Activated CD4-positive, alpha-beta T cell treated with anti-CD3 and anti-CD28 coated beads for 24 hours (primary cell): ENCODE measurements at places on chromosomes 4 and X.

DNA sequence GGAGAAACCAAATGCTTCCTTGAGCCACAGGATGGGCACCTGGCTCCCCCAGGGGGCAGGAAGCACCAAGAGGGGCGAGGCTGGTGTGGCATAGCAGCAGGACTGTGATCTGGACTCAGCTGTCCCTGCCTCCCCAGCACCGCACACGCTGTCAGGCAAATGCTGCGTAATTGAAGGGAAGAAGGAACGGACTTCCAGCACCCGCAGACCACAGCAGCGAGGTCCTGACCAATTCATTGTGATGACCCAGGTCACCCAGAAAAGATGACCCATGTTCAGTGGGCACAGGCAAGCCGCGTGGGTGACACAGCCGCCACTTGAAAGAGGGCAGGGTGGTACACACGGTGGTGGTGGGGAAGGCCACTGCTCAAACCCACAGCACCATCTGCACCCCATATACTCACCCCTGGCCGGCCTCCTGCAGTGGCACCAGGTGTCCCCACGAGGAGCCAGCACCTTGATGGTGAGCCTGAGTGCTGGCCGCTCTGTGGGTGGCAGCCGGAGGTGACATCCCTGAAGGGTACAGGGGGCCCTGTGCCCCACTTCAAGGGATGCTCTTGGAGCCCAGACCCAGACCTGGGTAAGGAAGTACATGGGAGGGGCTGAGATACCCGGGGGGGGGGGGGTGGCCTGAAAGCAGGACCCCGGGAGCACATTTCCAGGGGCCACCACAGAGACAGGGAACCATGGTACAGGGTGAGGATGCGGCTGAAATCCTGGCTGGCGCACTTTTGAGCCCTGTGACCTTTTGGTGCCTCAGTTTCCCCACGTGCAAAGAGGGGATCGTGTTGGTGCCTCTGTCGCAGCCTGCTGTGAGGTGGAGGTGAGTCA, 11.5 kb downstream of the NAT8L start:
- DNase-seq: no peak

DNA sequence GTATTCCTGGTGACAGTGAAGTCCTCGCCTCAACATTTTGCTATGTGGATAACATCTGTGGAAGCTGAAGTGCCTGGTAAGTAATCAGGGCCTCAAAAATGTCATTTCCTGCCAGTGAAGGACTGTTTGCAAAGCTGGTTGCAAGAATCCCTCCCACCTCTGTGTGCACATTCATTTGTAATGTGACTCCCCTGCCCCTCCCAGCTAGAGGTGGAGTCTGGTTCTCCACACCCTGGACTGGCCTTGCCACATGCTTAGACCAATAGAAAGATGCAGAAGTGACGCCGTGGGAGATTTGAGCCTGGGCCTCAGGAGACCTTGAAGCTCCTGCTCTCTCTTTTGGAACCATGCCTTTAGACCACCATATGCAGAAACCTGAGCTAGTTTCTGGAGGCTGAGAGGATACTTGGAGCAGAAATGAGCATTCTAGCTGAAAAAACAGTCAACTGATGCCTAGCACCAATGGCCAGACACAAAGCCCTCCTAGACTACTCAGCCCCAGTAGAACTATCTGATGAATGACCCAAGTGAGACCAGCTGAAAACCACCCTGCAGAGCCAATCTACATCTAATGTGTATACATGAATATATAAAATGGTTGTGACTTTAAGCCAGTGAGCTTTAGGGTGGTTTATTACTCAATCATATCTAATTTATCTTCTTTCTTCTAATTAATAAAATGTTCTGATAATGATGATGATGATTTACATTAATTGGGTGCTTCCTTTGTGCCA, 47.8 kb upstream of the CRMP1 start:
- no peak for DNase-seq

GRCh38 chr4:57448452-57448851, 338.3 kb upstream of the IGFBP7 start:
- DNase-seq: no peak

GRCh38 chr4:188976644-188977115, 837.4 kb downstream of the TRIML1 start:
- no peak for DNase-seq

GRCh38 chr4:95318044-95318443, 230.7 kb downstream of the UNC5C start:
- DNase-seq: no peak

- no peak for DNase-seq
Measured at GRCh38 chrX:107713203-107713542, 62.4 kb downstream of the TSC22D3 start.

DNA sequence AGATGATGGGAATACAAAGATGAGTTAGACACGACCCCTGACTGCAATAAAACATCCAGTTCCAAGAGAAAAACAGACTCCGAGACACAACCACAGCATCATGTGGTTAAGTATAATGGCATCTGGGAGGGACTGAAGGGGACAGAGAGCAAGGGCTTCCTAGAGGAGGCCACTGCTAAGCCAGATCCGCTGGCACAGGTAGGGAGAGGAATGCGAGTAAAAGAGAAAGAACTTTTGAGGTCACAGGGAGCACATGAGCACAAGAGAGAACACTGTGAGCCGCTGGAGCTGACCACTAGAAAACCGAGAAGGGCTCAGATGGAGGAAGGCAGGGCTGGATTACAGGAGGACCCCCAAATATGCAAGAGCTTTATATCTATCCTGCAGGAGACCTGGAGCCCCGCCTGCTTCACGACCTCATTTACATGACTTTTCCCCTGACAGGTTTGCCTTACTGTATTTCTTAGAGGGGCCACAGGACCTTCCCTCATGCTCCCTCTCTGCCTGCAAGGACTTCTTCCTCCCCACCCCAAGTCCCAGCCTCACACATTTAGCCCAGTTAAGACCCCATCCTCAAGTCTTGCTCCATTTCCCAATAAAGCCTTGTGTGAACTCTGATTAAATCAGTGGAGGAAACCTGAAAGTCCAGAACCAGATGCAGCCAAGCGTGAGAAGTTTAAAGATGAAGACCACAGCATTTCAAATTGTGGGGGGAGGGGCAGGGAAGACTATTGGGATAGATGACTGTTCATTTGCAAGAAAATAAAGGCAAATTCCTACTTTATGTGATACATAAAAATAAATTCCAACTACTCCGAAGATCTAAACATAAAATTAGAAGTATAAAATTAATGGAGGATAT, 29.6 kb downstream of the MFAP3L start:
- DNase-seq: no peak

- no peak for DNase-seq
Measured at GRCh38 chrX:10231461-10231860, 74.7 kb downstream of the CLCN4 start.

DNA sequence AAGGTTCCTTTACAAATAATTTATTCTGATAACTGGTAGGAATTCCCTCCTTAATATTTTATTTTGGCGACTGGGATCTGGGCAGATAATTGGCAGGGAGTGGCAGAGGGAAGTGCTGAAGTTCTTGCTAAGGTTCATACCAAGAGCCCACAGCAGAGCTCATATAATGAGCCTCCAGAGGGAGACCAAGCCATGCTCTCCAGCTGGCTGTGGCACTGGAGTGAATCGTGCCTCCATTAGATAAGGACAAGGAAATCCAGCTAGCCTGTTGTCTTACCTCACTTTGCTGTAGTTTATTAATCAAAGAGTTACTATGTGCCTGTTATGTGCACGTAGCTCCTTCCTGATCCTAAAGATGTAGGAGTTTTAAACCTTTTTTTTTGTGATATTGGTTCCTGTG, 1.3 kb downstream of the ASB12 start:
- no peak for DNase-seq

DNA sequence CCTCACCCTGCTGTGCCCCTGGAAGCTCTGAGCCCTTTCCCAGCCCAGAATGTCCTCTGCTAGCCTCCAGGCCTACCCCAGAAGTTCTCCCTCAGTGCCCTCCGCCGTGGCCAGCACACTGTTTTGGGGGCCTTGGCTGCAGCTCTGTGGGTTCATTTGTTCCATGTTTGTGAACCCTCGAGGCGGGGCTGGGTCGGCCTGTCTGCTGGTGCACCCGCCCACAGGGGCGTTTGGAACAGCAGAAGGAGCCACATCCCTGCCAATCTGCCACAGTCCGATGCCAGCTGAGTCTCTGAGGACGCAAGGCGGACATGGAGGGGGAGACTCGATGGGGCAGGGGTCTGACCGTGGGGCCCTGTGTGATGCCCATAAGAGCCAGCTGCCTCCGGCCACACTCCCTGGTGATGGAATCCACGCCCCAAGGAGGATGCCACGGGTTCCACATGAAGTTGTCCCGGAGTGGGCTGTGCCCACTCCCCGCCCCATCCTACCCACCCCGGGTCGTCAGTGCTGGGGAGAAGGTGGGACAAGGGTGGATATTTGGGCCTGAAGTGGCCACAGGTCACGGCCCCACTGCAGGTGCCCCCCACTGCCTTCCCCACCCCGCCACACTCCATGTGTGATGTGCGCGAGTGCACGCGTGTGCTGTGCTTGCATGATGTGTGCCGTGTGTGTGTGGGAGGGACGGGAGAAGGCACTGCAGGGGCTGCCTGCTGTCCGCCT, 7.1 kb downstream of the ATP5ME start:
- no peak for DNase-seq

DNA sequence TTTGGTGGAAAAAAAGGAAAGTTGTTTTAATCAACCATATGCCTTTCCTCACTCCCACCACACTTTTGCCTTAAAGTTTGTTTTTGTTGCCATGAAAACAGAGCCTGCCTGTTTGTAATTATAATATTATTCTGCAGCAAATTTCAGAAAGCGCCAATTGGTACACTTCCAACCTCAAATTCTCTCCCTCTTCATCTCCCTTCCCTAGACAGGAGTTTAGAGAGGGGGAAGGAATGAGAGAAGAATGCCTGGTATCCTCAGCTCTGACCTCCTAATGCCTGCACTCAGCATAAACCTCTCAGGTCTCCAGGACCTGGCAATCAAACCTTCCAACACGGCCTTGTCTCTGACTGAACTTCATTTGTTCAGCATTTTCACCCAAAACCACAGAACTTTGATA, 138.4 kb upstream of the HCCS start:
- DNase-seq: no peak

DNA sequence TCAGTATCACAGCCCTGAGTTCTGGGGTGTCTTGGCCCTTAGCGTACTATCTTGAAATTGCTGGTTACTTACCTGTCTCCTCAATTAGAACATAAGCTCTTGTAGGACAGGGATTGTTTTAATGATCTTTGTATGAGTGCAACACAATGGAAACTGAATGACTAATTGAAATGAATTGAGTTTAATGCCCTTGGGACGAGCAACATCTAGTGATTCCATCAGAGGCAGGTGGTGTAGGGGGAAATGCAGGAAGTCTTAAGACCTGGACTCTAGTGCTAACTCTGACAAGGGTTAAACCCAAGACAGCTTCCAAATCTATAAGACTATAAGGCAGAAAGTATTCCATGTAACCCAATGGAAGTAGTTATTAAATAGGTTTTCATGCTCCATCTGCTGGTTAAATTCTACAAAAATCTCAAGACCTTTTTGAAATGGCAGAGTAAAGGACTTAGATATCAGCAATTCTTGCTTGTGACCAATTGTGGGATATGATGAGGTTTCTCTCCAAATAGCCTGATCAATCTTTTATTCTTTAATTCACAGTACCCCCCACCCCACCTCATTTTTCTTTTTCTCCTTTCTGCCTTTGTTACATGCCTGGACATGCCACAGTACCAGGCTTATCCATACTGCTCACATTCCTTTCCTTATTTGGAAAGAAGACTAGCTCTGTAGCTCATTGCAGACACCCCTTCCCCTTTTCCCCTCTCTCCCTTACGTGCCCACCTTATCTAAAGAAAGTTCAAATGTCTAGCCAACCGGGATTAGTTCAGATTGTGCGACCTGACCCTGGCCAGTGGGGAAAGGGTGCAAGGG, 340.8 kb downstream of the PAPSS1 start:
- DNase-seq: no peak

- no peak for DNase-seq
Measured at GRCh38 chr4:69653147-69653546, at the start of gene UGT2A1. Gene UGT2A1 (minus strand): TSS chr4:69653247. CDS start chr4:69647644, 5,603 bp downstream.

GRCh38 chr4:39384563-39384962, 18.4 kb upstream of the RFC1 start:
- DNase-seq: no peak

DNA sequence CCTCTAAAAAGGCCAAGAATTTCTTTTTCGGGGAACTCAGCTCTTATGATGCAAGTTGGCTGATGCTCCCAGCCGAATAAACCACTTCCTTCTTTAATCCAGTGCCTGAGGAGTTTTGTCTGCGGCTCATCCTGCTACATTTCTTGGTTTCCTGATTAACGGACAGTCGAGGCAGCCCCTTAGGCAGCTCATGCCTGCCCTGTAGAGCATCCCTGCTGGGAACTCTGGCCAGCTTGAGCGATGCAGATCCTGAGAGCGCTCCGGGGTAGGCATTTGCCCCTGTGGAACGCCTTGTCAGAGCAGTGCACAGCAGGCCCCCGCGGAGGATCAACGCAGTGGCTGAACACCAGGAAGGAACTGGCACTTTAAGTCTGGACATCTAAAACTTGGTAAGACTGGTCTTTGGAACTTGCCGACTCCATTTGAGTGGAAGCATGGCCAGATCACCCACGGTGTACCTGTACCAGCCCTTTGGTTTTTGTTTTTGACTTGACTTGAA, 3.1 kb downstream of the CT45A10 start:
- no peak for DNase-seq

GRCh38 chr4:13537832-13538177, 6.5 kb downstream of the NKX3-2 start:
- no peak for DNase-seq

DNA sequence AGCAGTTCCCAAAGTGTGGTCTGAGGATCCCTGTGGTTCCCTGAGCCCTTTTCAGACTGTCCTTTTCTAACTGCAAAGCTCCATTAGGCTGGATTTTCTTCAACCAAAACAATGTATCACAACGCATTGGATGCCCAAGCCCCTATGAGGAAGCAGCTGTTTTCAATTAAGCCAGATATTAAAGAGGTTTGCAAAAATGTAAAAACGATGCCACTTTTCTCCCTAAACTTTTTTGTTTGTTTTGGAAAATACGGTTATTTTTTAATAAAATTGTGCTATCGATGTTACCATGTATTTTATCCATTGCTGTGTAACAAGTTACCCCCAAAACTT, 170.4 kb upstream of the BCOR start:
- DNase-seq: no peak

- DNase-seq: no peak
Measured at GRCh38 chr4:59676389-59676788, 1523.7 kb upstream of the ADGRL3 start.

DNA sequence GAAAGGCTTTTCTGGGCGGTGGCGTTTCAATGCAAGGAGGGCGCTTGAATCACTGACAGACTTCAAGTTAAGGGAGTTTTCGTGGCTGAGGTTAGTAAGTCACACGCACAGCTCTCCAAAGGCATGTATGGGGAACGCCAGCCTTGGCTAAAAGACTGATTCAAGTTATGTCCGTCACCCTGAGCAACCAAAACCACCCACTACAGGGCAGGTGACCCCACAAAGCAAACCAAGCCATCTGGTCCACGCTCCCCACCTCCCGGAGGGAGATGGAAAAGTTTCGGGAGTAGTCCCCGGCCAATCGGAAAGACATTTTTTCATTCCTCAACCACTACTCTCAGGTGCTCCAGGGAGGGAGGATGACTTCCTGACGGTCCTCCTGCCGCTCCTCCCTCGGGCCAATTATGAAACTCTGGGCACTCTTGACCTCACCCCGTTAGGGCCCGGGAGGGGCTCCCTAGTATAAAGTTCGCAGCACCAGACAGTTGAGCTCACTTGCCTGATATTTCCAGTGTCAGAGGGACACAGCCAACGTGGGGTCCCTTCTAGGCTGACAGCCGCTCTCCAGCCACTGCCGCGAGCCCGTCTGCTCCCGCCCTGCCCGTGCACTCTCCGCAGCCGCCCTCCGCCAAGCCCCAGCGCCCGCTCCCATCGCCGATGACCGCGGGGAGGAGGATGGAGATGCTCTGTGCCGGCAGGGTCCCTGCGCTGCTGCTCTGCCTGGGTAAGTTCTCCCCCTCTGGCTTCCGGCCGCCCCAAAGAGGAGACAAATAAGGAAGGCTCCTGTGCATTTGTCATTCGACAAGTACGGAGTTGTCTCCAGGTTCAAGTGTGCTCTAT, at the start of gene EREG:
Gene EREG, plus strand, starts transcription at position 494 of the 840 bp plus-strand sequence. Its CDS starts 164 bp downstream, at position 658.
- no peak for DNase-seq
